Upper lobe of right lung (tissue), 1 donor: ENCODE measurements at places on chromosomes 3 and 15.

GRCh38 chr15:79811406-79812405 lies 85.1 kb downstream of the MTHFS start:
- DNase-seq, result peak; percentile 77

DNA sequence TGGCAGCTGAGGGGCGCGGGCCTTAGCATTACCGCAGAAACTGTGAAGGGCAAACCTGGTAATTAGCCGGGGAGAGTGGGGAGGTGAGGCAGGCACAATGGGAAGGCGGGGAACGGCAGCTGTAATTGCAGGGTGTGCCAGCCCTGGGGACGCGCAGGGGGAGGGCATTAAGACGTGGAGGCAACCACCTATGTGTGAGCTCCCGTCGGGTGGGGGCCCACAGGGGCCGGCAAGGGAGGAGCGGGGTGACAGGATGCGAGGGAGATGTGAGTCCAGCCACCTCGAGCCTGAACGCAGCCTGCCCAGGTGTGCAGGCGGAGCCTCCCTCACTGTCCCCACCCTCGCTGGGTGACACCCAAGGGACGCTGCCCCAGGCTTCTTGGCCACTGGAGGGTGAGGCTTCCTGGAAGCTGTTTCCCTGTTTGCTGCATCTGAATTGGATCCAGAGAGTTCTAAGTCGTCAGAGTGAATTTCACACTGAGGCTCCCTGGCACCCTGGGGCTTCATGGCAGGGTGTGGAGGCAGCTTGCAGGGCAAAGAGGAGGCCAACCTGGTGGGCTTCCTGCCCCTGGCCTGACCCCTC lies 130.6 kb upstream of the MEF2A start:
- DNase-seq, result peak; percentile 71

- DNase-seq, result no peak
Measured at GRCh38 chr3:57420001-57420400, 124.1 kb downstream of the DNAH12 start.

DNA sequence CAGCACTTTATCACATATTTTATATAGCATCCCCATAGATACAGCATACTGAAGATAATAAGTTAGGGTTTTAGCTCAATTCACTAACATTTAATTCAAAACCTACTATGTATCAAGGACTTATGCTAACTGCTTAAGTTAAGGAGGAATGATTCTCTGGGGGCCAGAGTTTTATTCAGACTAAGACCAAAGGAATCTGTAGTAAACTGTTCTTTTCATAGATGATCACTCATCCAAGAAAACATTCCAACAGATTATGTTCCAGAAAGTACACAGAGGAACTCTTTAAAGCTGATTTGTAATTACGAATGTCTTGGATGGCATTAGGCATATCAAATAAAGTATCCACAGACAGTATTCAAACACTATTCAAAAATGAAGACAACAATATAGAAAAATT lies 226.4 kb downstream of the SCAPER start:
- DNase-seq, result no peak

DNA sequence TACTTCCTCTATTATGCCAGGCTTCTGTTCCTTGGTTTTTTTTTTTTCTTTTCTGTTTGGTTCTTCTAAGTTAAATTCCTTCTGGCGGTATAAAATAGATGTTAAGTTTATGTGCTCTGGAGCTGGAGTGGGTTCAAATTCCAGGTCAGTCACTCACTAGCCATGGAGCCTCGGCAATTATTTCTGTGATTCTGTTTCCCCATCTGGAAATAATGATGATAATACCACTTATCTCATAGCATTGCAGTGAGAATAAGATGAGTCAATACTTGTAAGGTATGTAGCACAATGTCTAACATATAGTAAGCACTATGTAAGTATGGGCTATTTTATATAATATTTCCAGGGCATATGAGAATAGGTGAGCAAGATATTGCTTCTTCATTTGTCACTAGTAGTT lies 33.2 kb upstream of the ZDHHC23 start:
- no peak for DNase-seq

DNA sequence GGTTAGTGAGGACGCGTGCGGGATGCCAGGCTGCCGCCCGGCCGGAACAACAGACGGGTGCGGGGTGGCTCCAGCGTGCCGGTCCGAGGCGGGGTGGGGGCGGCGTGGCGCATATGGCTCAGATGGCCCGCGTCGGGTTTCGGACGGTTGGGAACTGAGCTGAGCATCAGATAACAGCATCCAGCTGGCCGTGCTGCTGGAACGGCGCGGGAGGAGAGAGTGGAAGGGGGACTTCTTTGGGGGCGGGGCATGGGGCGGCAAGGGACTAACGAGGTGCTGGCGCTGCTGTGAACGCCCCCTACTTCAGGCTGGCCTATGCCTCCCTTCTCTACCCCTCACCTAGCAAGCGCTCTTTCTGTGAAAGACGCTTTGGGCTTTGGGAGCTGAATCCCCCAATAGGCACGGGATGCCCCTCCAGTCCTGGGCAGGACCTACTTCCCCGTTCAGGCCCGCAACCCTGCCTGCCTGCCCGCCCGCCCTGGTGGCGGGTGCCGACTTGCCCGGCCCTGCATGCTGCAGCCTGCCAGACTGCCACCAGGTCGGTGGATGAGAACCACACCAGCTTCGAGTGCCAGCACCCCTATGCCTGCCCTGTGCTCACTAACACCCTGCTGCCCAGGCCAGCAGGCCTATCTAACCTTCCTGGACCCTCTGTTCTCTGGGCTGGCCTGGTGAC lies 542 bp downstream of the INKA1 start:
- DNase-seq, result no peak
